Osteoblast (primary cell): ENCODE measurements at places on chromosomes 3 and 15. TPM values are rescaled to one million over a fixed set of nuclear protein-coding genes. Genes with fewer than 3 reads are reported as not detected.

DNA sequence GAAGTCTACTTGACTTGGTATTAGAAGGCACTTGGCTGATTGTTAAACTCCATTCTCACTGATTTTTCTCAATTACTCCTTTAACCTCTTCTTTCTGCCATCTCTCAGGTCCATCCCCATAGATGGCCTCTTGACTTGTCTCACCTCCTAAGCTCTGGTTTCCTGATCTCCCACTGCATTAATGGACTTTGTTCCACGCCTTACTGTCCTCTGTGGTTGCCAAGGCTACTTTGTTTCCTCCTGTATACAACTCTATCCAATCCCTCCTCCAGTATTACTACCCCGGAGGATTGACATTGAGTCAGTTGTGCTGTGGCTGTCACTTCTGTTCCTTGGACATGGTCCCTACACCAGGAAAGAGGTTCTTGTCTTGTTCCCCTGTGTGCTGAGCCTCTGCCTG, 10.6 kb upstream of the GLCE start:
- DNase-seq, result no peak

DNA sequence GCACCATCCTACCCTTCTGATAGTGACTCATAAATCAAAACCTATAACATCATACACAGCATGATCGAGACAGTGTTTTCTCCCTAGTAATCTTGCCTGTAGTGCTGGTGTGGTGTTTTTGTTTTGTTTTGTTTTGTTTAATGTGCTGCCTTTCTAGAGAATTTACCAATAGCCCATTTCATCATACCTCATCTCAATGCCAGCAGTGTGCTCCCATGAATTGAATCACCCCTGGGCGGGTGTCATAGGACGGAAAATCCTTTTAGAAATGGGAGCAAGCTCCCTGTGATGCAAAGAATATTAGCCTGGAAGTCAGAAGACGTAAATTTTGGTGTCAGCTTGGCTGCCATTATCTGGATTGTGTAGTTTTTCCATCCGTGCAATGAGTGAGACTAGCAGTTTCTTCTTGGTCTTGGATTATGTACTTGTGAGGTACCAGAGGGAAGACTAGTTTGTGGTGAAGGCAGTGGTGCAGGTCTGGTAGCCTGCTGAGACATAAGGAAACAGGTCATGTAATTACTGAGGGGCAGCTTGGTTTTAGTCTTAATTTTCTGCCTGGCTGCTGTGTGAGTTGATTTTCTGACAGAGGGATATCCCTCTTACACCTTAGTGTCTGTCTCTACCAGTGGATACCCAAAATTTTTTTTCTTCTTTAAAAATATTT, 29.9 kb downstream of the IGSF10 start:
- DNase-seq, result no peak

- no peak for DNase-seq
Observed at GRCh38 chr3:119437691-119438258, 25.6 kb downstream of the TMEM39A start.

DNA sequence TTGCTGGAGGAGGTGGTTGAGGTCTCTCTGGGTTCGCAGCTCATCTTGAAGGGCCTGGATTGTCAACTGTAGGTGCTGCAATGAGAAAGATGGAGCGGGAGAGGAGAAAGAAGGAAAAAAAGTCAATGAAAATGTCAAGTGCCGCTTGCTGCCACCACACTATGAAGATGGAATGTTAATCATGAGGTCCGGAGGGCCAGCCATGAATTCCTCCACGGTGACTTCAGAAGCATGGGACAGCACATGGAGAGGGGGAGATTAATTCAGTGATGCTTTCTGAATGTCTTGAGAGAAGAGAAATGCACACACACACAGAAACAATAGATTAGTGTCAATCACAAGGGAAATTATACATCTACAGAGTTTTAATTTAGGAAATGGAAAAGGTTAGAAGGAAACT, 171.9 kb downstream of the ERC2 start:
- DNase-seq, result no peak

- no peak for DNase-seq
Observed at GRCh38 chr3:96017556-96017955, 796.8 kb upstream of the EPHA6 start.

The PRSS50 gene
- total RNA-seq, result not detected in 2 replicates

The ZDHHC19 gene
- total RNA-seq, result not detected in 2 replicates

The FAM174B gene
- total RNA-seq, result 2.1 and 5.1 TPM in 2 replicates

The OSTN gene
- total RNA-seq, result under 0.01 TPM in 1 of 2 replicates, not detected in the other

The ZBBX gene
- not detected in 2 replicates for total RNA-seq

The CCNB2 gene
- 6.5 and 8.0 TPM in 2 replicates for total RNA-seq
